ENCODE measurements at places on chromosomes 2 and 18.

DNA sequence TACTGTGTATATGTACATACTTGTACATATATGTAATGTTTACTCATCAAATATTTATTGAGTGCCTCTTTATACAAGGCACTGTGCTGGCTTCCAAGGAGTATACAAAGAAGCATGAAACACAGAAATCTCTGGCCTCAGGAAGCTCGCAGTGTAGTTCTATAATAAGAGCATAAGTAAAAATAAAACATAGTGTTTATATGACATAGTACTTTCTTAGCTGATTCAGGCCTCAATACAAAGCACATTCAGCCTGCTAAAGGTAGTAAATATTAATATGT is 13.9 kb downstream of the STAMBP start:
- DNase-seq = no peak

DNA sequence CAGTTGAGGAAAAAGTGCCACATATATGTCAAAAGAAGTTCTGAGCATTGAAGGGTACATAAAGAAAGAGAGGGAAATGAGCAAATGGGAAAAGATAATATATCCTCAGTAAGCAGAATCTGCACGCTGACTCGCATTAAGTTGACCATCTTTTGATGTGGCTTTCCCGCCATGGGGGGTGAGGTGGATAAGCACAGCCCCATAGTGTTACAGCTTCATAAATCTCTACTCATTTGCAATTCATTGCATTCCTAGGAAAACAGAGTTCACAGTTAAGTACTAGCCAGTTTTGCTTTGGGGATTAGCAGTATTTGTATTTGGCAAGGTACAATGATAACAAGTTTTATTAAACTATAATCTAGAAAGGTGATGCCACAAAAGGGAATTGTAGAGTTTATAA is 814.2 kb downstream of the LRP1B start:
- DNase-seq = no peak

DNA sequence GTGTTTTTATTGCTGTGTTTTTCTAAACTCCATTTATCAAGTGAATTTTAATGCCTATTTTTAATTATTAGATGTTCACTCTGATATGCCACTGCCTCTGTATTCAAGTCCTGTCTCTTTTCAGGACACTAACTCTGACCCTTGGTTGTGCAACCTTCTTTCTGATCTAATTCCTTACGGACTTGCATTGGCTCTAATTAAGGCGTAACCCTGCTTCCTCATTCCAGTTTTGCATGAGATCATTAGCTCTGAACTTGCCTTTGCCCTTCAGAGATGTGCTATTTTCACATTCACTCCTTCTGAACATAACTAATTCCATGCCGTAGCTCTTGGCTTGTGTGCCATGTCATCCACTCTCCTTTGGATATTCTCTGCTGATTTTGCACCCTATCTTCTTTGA is 162.5 kb upstream of the TMEFF2 start:
- DNase-seq = no peak

DNA sequence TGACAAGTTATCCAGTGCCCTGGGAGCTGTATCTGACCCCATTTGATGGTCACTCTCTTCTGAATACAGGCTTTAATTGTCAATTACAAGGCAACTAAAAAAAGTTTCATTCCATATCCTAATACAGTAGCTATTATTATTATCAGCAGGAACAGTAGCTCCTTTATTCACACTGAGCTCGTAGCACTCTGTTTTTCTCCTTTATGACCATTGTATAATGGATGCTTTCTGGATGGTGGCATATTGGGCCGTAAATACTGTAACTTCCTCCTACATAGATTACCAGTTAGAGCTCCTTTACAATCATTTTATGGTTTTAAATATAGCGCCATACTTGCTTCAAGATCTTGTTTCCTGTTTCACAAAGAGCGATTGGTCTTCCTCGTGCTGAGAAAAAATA is 1040.3 kb downstream of the TSN start:
- DNase-seq = no peak

DNA sequence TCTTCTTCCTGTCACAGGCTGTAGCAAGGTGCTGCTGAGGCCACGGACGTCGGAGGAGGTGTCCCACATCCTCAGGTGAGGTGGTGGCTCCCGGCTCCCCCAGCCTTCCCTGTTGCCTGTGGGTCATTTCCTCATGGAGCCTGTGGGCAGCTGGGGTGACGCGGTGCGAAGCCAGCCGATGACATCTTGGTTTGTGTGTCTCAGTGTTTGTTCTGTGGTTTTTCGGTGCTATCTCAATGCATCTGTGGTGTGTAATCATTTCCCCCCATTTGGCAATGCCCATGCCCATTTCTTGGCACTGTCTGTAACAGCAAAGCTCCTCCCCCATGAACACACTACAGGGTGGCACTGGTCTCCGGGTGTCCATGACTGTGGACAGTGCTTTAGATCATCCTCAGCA is 6.6 kb downstream of the D2HGDH start:
- no peak for DNase-seq

DNA sequence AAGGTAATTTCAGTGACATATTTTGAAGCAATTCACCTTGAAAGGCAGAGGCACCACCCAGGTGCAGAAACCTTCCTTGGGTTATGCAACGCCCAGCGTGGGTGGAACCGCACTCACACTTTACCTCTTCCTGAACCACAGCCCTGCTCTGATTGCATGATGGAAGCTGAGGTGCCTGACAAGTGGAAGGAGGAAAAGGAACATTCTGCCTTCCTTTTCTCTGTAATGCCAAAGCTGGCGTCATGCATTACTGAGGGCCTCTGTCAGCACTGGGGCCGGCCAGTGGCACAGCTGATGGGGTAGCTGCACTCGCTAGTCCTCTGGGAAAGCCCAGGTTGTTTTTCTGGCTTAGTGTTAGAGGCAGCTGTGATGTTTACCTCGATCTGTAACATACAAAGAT is 266.5 kb downstream of the NEDD4L start:
- DNase-seq = no peak

DNA sequence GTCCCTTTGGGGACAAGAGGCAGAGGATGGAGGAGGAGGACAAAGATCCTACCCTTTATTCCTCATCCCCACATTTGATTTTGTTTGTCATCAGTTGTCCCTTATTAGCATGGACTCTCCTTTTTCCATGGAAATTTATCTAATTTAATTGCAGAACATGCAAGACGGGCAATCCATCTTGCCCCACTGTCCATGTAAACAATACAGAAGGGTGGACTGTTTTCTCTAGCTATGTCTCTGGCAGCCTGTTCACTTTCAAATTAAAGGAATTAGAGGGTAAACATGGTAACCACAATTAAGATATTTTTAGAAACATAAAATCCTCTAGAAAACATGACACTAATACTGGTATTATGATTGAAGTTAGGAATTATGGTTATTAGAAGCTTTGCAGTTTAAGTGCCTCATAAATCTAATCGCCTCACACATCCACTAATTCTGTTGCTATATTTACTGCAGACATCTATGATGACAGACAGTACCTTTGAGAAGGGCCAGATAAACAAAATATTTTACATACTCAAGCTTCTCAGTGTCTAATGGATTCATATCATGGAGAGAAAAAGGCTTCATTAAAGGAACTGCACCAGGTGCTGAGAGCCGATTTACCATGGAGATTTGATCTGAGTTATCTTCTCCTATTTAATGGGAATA is 215.5 kb downstream of the LNPK start:
- no peak for DNase-seq

- DNase-seq = no peak
Observed at GRCh38 chr2:36701918-36702317, 5.4 kb downstream of the VIT start.

GRCh38 chr2:23453836-23454460 is 69.0 kb downstream of the KLHL29 start:
- no peak for DNase-seq

- no peak for DNase-seq
Observed at GRCh38 chr18:78703291-78703690, 276.3 kb upstream of the SALL3 start.

DNA sequence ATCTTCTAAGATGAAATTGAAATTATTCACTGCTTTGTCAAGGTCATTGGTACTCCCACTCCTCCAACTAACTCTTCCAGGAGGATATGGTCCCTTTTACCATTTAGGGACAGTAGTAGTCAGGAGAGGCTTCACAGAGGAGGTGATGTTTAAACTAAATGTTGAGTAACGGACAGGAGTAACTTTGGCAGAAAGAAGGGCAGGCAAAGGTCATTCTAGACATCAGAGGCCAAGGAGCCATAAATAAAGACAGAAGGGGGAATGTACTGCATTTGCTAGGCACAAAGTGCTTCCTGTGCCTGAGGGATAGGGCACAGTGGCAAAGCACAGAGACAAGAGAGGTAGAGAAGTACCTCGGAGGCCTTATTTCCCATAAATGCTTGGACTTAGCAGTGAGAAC is 14.6 kb upstream of the ACMSD start:
- no peak for DNase-seq

Measured in stimulated activated CD4-positive, alpha-beta T cell treated with anti-CD3 and anti-CD28 coated beads, Interleukin-1b, Interleukin-23, amount 100 ng/mL, for 1 hour (primary cell).